ENCODE measurements at places on chromosomes 2 and 18.

DNA sequence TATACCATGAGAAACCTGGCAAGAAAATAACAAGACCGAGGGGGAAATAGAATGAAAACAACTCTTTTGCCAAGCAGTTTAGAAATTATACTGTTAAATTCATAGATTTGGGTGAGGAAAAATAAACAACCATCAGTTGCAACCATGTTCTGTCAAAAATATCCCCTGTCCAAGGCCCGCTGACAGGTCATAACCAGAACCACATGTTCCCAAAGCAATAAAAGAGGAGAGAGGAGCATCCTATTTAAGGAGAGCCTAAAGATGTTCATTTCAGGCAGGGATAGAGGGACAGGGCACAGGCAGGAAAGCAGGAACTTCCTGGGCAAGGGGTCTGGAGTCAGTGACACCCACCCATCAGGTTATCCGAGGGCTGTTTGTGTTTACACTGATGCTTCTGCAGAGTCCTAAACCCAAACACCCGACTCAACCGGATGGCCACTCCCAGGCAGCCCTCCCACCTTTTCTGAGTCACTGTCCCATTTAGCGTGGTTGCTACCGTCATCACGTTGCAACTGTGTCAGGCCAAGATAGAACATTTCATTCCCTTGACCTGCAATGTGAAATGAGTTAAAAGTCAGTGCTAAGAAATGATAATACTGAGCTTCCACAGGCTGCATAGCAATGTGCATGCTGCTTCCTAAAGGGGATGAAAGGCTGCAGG, 468.3 kb upstream of the RAB12 start:
- DNase-seq, result peak; percentile 83

- no peak for DNase-seq
Measured at GRCh38 chr2:33342705-33343104, 133.7 kb upstream of the RASGRP3 start.

DNA sequence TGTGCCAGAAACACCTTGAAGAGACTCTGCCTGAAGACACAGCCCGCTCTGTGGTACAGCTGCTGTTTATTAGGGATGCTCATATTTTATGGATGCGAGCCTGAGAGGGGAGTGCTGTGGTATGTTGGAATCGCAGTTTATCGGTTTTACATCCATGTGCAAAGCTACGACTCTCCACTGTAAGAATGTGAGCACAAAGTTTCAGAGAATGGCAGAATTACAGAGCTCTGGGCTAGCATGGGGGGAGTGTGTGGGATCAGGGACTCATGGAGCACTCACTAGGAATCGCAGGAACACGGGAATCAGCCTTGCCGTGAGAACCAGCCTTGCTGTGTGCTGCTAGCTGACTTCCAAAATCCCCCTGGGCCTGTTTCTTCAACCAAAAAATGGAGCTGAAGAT, 199.9 kb downstream of the RNF144A start:
- no peak for DNase-seq

DNA sequence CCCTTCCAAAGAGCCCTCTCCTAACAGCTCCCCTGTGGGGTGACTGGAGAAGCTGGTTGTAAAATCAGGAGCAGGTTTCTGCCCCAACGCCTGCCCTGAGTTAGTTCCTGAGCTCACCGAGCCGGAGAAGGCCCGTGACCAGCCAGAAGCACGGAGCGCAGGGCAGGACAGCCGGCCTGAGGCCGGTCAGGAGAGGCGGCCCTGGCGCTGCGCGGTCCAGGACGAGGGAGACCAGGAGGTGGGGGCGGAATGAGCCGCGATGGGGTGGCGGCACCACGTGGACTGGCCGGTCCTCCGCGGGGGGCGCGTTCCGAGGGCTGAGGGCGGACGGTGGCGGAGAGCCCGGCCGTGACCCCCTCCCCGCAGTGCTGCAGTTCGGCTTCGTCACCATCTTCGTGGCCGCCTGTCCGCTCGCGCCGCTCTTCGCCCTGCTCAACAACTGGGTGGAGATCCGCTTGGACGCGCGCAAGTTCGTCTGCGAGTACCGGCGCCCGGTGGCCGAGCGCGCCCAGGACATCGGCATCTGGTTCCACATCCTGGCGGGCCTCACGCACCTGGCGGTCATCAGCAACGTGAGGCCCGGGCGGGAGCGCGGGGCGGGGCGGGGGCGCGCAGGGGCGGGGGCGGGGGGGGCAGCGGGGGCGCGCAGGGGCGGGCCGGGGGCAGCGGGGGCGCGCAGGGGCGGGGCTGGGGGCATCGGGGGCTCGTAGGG, 29.0 kb downstream of the ANO7 start:
- DNase-seq, result peak; percentile 63

DNA sequence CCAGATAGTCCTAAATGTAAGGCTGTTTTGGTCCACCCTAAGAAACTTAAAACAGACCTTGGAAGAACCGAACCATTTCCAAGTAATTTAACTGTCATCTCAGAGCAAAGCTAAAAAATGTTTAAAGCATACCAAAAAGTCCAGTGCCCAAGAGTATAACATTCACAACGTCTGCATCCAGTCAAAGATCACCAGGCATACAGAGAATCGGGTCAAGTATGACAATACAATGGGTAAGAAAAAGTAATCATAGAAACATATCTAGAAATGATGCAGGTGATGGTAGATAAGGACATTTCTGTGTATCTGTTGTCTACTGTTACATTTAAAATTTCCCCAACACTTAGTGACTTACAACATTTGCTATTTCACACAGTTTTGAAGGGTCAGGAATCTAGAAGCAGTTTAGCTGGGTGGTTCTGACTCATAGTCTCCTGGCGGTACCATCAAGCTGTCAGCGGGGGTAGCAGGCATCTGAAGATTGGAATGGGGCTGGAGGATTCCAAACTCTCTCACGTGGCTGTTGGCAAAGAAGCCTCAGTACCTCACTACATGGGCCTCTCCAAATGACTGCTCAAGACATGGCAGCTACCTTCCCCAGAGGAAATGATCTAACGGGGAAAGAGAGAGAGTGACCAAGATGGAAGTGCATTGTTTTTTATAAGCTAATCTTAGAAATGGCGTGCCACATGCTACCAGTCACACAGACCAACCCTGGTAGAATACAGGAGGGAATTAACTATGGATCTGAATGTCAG, 36.6 kb upstream of the DYNC2LI1 start:
- DNase-seq, result peak; percentile 97

DNA sequence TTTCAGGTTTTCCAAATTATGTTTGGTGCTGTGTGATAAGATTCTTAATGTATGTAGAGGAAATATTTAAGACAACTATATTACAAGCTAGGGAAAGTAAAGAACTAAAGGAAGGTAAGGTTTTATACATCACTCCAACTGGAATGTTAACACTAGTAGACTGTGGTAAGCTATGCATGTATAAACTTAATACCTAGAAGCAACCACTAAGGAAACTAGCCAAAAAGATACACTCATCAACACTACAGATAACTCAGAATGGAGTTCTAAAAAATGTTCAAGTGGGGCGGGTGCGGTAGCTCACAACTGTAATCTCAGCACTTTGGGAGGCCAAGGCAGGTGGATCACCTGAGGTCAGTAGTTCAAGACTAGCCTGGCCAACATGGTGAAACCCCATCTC, 37.8 kb upstream of the MALL start:
- DNase-seq, result no peak

DNA sequence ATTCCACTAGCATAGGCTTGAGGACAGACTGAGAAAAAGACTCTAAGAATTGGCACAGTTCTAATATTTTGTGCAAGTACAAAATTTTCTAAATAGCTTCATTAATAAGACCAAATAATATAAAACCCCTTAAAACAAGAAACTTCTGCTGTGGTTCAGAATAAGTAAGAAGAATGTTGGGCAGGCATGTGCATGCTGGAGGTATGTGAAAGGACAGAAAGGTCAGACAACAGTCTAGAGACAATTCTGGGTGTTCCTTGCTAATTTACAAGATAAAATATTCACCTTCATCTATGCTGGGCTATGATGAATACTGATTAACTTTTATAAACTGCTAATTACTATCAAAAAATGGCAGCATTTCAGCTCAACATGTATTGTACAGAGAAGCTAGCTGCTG, 14.9 kb downstream of the CEBPZOS start:
- peak; percentile 73 for DNase-seq

DNA sequence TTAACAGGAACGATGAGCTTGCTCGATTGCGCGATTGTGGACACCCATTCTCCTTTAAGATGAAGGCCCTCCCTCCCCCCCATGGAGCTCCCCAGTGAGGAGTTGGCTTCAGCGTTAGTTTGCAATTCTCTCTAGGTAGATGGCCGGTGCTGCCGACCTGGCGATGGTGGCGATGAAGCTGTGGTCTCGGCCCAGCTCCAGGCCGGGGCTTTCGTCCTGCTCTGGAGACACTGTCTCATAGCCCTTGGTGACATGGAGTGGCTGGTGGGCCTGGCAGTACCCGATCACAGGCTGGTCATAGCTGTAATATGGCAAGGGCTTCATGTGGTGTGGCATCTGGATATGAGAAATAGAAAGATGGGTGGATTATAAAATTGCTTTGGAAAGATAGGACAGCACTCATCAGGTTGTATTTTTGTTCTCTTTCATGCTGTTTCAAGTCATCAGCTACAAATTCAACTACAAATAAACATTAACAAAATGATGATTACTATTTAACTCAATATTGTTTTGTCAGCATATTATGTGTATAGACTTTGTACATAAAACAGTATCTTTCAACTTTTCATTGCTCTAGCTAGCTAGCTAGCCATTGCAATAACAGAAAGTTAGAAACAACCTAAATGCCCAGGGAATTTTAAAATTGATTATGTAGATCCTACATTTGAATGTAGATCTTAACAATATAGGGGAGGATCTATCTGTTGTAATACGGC, 773.4 kb downstream of the LRRTM4 start:
- no peak for DNase-seq

- DNase-seq, result no peak
Measured at GRCh38 chr2:207150284-207150683, 15.5 kb downstream of the KLF7 start.

DNA sequence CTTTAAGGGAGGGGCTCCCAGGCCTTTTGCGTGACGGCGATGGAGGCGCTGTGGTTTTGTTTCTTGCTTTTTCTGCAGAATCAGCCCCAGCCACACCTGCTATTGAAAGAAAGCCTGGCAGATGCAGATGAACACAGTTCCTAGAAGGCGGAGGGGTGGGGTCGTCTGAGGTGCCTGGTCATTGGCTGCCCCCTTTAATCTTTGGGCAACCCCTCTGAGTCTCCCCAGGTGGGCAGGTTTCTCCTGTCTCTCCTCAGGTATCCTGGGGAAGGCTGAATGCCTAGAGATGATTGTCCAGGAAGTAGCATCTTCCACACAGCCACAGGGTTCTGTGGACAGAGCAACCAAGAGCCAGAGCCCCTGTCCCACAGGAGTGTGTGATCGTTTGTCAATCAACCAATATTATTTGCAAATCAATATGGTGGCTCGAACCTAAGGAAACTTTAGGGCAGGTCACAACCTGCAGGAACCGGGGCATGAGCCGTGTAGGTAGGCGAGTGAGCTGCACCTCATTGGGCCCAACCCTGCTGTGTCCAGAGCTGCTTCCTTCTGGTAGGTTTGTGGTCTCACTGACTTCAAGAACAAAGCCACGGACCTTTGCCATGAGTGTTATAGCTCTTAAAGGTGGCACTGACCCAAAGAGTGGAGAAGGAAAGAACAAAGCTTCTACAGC, 104.3 kb downstream of the NDUFA10 start:
- DNase-seq, result no peak

- DNase-seq, result no peak
Measured at GRCh38 chr2:209584472-209584871, 160.6 kb downstream of the MAP2 start.

DNA sequence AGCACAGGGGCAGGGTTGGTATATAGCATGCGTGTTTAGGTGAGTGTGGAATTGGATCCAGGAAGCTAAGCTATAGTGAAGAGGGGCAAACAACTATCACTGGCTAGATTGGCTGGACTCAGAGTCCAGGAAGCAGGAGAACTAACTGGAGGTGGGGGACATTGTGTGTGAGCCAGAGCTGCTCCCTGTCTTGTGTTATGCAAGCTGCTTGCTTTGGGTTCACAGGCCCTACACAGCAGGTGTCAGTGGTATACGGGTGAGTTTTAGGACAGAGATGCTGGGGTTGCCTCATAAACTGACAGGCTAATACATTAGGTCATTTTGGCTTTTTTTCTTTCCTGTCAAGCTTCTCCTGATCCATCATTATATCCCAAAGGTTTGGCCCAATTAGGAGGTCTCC, 87.5 kb downstream of the CCDC85A start:
- DNase-seq, result no peak

- no peak for DNase-seq
Measured at GRCh38 chr2:232073026-232073425, 111.5 kb downstream of the DIS3L2 start.

GRCh38 chr2:84102274-84102673, 356.8 kb downstream of the SUCLG1 start:
- no peak for DNase-seq

GRCh38 chr2:180618570-180618969, 361.8 kb upstream of the UBE2E3 start:
- DNase-seq, result peak; percentile 90

DNA sequence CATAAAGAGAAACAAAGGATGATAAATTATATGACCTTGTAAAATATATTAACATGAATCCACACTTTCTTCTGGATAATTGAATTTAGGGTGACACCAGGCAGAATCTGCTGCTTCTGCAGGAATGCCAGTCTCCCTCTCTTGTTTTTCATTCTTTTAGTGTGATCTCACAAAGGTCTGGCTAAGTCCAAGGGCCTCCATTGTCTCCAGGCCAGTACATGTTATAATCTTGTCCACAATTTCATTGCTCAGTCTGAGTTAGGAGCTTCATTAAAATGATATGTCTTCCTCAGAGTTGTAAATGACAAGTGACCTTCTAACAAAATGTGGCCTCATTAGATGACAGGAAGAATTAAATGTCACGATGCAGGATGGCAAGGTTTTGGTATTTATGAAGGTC, 110.2 kb downstream of the APOB start:
- no peak for DNase-seq

- no peak for DNase-seq
Measured at GRCh38 chr2:240526521-240526920, 31.3 kb downstream of the ANKMY1 start.

- peak; percentile 49 for DNase-seq
Measured at GRCh38 chr2:33104052-33104623, 157.4 kb downstream of the LTBP1 start.

DNA sequence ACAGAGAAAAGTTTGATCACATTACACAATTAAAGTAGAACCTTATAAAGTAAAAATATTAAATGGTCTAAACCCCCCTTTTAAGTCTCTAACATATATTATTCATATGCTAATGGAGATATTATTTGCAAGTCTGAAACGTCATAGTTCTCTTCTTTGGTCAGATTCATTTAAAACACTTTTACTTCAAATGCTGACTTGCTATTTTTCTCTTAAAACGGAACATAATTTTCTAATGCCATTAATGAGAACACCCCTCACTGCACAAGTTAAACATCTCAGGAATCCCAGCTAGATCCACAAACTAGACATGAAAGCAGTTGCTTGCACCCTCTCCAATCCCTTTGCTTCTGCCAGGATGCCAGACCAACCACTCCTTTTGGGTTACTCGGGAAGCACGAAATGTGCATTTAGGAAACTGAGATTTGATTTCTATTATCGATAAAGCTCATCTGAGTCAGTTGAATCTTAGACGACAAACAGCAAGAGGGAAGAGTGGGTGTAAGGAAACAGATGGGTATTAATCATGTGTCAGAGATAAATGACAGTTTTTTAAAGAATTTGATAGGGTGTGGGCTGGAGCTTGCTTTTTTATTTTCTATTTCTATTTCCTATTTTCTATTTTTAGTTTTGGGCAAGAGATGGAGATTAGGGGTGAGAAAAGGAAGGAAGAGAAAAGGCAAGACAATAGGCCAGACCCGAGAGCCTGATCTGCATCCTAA, 1.5 kb downstream of the ADD2 start:
- no peak for DNase-seq

GRCh38 chr2:7927691-7928090, 754.2 kb upstream of the ID2 start:
- no peak for DNase-seq
